ENCODE measurements at places on chromosomes 11 and 22.

DNA sequence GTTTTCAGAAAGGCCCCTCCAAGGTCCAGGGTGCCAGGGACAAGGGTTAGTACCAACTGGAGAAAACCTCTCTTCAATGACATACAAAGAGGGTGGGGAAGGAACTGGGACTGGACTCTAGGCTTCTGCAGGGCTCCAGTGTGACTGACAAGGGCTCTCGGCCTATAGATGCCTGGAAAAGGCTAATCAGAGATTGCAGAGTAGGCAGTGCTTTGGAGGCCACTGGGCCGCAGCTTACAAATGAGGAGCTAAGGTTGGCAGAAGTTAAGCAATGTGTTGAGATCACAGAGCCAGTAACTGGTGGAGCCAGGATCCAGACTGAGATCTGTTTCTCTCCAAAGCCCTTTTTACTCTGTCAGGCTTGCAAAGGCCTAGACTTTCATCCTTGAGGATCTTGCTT is 7.4 kb upstream of the DGKZ start:
- no peak for DNase-seq

- DNase-seq, result no peak
Measured at GRCh38 chr11:38721586-38722315, 2123.7 kb upstream of the RAG2 start.

- DNase-seq, result no peak
Measured at GRCh38 chr11:92784331-92784730, 185.1 kb upstream of the MTNR1B start.

DNA sequence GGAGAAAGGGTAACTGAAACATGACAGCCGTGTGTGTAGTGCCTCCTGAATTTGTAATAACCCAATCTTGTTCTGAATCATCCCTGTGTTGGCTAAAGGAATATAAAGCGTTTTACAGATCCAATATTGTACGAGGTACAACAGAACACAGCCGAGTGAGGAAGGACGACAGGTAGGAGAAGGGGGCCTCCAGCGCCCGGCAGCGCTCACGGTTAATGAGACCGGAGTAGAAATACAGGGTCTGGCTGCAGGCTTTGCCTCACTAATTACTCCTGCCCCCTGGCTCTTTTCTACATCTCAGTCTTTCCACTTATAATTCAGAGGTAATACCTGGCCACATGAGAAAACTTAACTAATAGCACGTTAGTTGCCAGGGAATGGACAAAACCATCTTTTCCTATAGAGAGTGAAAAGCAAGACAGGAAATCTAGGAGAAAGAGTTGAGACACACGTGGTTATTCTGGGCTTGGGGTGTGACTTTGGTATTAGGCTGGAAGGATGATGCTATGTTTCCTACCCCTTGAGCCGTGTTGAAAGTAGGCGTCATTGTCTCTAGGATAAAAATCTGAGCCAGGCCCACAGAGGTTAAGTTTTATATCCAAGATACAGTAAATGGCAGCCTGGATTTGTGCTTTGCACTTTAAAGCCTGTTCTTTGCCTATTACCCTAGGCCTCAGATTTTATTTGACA is 54.1 kb downstream of the GRIK4 start:
- no peak for DNase-seq

DNA sequence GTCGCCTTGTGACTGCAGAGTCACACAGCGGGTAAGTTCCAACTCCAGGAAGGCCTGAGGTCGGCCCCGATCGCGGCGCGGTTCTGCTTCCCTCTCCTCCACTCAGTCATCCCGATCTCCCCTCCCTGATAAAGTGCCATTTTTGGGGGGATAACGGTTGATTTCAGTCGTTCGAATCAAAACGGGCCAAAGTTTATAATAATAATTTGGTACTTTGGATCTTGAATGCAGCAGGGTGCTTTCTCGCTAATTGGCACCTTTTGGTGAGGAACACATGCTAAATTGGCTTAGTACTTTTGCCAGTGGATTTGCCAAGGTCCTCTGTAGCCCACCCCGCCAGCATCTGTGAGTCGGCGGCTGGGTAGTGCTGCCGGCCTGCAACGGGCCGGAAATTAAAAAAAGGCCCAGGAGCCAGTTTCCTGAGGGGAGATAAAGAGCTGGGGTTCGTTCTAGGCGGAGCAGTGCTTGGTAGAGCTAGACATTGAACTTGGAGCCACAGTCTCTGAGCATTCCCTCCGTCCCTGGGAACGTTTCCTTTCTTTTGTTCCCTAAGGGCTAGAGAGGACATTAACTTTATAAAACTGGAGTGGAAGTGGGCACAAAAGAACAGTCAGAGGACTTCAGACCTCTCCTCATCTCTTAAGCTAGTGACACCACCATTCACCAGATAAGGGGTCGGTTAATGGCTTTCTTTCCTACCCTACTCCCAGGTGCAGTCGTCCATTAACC is 997 bp downstream of the UBE2L3 start:
- DNase-seq, result no peak

GRCh38 chr11:64128255-64129006 is 37.5 kb downstream of the MACROD1 start:
- DNase-seq, result no peak

GRCh38 chr11:130721736-130722135 is 194.5 kb downstream of the SNX19 start:
- no peak for DNase-seq

- no peak for DNase-seq
Measured at GRCh38 chr11:76670485-76671236, at the start of gene LRRC32. LRRC32 (minus strand) TSS chr11:76670747; CDS start chr11:76665954, 4,793 bp downstream.

DNA sequence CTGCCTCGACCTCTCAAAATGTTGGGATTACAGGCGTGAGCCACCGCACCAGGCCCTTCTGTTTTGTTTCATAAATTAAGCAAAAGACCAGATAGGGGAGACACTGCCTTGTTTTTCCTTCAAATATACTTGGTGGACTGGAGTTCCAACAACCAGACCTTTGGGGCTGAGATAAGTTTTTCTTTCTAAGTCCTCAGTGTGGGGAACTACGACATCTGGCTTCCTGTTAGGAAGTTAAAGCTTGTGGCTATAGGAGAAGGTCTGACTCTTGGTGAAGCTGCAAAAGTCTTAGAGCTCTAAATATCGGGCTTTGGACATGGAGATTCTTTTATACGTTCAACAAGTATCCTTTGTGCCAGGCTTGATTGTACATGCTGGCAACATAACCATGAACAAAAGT is 64.1 kb upstream of the EED start:
- DNase-seq, result no peak

DNA sequence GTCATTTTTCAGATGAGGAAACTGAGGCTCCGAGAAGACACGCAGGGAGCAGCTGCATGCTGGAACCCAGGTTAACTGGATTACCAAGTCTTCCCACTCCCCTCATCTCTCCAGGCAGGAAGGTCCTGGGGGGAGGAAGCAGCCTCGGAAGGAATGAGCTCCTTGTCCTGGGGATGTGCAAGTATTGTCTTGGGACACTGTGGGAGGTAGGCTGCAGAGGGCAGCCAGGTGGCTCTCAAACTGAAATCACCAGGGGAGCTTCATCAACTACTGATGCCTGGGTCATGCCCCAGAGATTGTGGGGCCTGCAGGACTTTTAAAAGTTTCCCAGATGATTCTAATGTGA is 7.6 kb downstream of the GDPD5 start:
- no peak for DNase-seq

GRCh38 chr11:124586238-124586860 is 16.6 kb downstream of the OR8A1 start:
- no peak for DNase-seq

DNA sequence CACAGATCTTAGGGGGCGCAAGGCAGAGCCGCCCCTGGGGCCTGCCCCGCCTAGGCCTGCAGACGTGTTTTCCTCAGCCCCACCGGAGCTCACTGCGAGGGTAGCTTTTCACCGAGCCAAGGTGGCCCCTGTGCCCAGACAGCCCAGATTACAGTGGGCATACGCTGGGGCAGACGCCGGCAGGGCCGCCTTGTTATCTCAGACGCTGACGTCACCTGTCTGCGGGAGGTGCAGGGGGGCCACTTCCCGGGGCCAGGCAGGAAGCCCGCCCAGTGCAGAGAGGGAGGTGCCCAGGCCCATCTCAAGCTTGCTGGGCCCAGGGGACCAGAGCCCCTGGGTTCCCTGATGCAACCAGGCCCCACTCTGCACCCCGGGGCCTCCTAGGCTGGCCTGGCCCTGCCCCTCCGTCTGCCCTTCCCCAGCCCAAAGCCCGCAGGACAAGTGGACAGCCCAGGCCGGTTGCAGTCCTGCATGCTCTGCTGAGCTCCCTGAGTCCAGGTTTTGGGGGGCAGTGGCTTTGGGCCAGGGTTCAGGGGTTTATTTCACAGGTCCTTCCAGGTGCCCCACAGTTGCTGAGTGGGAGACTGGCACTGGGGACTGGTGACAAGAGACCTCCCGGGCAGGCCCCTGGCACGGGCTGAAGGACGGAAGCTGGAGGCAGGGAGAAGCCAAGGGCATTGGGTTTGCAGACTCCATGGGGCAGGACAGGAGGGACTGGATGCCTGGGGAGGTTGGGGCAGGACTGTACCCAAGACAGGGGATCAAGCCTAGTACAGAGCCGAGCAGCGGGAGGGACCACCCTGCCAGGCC is 38.6 kb downstream of the IGF2 start:
- no peak for DNase-seq

DNA sequence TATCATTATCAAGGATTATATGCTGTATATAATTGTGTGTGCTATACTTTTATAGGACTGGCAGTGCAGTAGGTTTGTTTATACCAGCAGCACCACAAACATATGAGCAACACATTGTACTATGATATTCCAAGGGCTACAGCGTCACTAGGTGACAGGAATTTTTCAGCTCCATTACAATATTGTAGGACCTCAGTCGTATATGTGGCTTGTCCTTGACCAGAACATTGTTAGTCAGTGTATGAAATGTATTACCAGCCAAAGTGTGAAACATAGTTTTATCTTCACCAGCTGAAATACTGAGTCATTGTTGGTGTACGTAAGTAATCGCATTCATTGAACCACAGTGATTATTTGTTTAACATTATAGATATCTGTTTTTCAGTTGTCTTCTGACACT is 20.4 kb downstream of the JHY start:
- no peak for DNase-seq

- DNase-seq, result no peak
Measured at GRCh38 chr11:110601936-110602335, 110.3 kb downstream of the ARHGAP20 start.

Measured in activated T-helper 1 cell treated with anti-CD3 and anti-CD28 coated beads, Interleukin-2, amount 50 U/mL, for 16 hours (primary cell).